ENCODE measurements at places on chromosomes 2 and 18.

DNA sequence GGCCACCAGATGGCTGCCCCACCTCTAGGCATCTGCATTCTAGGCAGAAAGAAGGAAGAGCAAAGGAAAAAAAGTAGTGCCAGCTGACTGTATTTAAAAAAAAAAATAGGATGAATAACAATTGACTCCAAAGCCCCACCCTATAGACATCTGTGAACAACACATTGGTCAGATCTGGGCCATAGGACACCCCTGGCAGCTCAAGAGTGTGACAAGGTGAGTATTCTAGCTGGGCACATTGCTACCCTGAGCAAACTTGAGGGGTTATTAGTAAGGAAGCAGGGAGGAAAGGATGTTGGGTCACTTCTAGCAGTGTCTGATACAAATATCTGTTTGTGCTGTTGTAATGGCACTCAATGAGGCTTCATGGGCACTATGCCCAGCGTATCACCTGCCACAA lies 58.6 kb upstream of the NPAS2 start:
- no peak for DNase-seq

- DNase-seq: no peak
Observed at GRCh38 chr2:17935242-17935885, 56.9 kb downstream of the KCNS3 start.

DNA sequence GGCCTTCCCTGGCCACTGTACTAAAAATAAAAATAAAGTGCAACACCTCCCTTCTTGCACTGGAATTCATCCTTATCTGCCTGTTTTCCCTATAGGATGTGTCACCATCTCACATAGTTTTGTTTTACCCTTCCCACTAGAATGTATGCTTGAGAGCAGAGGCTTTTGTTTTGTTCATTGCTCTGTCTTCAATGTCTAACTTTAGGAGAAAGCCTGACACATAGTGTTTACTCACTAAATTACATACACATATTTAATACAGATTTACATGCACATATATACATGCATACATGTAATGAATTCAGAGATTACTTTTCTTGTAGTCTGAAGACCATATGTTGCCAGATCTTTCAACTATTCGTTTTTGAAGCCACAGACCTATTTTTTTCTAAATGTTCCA lies 23.0 kb downstream of the CD302 start:
- no peak for DNase-seq

- DNase-seq: peak; percentile 21
Observed at GRCh38 chr2:104043864-104044263, 810.1 kb upstream of the POU3F3 start.

- no peak for DNase-seq
Observed at GRCh38 chr2:238594796-238595749, 168.3 kb downstream of the ASB1 start.

DNA sequence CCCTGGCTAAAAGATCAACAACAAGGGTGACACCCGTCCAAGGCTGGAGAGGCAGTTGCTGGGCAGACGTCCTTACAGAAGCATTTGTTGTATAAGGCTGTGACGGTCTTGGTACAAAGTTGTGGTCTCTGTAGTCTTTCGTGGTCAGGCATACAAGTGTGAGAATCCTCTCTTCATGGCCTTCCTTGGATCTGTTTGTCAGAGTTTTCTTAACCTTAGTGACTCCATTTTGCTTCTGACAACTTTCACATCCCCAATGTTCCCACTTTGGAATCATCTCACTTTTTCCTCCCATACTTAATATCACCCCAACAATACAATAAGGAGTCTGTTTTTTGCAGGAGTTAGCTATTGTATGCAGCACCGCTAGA lies 72.7 kb upstream of the ZCCHC2 start:
- no peak for DNase-seq

DNA sequence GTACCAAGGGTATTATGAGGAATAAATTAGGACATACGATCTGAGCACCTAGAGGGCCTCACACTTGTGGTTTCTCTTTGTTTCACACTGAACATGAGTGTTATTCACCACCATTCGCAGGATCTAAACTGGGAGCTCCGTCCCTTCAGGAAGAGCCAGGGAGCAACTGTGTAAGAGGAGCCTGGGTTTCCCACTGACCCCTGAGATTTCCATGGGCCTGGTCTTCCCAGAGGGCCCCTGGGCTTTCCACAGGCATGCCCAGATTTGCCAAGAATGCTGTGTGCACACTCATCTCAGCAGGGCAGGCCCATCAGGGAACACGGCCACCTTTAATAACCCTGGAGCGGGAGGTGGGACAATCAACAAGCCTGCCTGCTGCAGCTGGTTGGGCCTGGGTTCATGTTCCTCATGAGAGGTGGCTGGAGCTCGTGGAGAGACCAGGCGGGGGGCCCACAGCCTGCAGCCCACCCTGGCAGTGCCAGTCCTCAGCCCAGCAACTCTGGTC lies 416.8 kb upstream of the MYT1L start:
- no peak for DNase-seq

GRCh38 chr2:88048541-88048940 lies 7.0 kb downstream of the KRCC1 start:
- no peak for DNase-seq

GRCh38 chr2:157334797-157335196 lies 9.2 kb upstream of the ERMN start:
- DNase-seq: no peak

- DNase-seq: no peak
Observed at GRCh38 chr18:63322908-63323634, 3.5 kb upstream of the BCL2 start.

GRCh38 chr2:6168485-6168884 lies 476.3 kb downstream of the SOX11 start:
- no peak for DNase-seq

DNA sequence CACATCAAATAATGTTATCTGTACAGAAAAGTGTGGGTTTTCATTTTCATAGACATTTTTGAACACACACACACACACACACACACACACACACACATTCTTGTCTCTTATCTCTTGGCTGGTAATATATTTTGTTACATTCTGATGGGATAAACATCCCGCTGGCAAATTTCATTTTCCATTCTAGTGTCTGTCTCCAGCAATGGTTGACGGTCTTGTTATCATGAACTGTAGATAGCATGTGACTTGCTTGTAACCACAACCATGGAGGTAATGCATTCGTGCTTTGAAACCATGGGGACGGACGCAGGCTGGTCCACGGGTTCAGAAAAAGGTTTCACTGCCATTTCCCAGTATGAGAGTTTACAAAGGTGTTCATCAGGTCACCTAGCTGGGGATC lies 156.4 kb downstream of the PPP1R1C start:
- no peak for DNase-seq

- peak; percentile 43 for DNase-seq
Observed at GRCh38 chr18:21996351-21996826, 173.0 kb upstream of the GATA6 start.

GRCh38 chr2:105766300-105766866 lies 21.7 kb downstream of the NCK2 start:
- DNase-seq: no peak

DNA sequence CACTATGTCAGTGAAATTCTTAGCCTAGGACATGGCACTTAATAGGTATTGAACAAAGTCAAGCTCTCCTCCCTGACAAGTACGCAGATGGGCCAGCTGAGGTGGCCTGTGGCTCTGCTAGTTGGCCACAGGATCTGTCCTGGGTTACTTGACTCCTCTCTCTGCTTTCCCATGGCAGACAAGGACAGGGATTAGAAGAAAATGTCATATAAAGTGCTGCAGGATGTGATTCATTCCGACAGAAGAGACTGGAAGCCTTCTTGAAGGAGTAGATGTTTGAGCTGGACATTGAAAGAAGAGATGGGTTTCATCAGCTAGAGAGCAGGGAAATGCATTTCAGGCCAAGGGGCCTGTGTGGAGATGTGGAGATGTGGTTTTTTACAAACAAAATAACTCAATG lies 46.7 kb downstream of the SMAD7 start:
- no peak for DNase-seq

- DNase-seq: no peak
Observed at GRCh38 chr2:73289304-73289703, 4.0 kb downstream of the EGR4 start.

DNA sequence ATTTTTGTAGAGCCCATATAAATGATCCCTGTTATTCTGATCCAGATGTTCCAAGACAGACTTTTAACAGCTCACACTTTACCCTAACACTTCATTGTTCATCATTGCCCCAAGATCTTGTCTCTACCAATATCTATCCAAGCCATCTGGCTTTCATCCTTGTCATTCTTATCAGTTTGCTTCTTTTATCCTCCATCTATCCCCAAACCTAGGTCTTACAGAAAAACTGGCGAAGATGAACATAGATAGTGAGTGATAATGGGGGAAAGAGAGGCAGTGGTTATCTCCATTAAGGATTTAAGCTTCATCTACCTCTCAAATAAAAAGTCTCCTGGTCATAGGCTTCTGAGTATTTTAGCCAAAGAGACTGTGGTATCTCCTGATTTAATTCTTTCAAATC lies 89.5 kb downstream of the DHRS9 start:
- no peak for DNase-seq

GRCh38 chr18:24009651-24010333 lies 4.8 kb upstream of the TTC39C start:
- DNase-seq: no peak

GRCh38 chr2:79977792-79978191 lies 326.8 kb downstream of the LRRTM1 start:
- no peak for DNase-seq

DNA sequence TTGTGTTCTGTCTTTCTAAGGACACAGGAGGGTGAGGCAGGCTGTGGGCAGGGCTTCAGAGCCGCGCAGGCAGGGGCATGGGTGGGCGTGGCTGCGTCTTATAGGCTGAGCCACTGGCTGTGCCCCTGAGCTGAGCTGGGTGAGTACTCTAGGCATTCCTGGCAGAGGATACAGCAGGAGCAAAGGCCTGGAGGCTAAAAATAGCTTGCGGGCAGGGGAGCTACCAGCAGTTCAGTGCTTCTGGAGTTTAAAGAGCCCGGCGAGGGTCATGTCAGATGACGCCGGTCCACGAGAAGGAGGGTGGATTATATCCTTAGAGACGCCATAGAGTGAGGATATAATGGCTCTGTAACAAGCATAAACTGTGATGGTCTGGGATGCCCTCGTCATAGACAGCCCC lies 31.5 kb upstream of the PDIA6 start:
- DNase-seq: peak; percentile 92

DNA sequence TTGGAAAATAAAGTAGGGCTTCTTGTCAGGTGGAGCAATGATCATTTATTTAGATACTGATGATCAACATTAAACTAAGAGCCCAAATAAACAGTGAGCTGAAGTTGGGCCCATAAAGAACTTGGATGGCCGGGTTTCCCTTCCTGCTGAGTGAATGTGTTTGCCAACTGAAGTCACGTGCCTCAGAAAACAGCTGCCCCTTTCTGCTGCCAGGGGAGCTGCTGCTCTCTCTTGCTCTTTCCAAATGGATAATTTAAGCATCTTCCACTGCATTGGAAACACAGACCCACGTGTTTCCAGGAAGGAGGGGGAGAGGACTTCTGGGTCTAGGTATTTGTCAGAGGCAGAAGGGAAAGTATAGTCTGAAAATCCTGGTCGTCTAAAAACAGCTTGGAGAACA lies 22.9 kb upstream of the NCKAP5 start:
- DNase-seq: peak; percentile 66

GRCh38 chr2:1837022-1837421 lies 92.7 kb upstream of the PXDN start:
- no peak for DNase-seq

DNA sequence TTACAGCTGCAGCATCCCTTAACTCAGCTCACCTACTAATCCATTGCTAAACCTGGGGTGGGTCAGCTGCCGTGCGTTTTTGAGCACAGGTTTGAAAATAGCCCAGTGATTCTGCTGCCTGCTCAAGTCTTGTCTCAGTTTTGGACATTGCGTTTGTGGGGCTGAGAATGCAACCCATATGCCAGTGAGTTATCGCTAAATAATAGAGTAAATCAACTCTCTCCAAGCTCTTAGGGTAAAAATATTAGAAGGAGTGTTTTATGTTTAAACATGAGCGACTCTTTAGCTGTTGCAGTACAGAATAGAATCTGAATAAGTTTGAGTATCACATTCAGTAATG lies 2.1 kb downstream of the TSHZ1 start:
- DNase-seq: no peak

- DNase-seq: no peak
Observed at GRCh38 chr18:22999647-23000046, 66.5 kb downstream of the RBBP8 start.

- no peak for DNase-seq
Observed at GRCh38 chr2:237152361-237152760, 66.7 kb downstream of the COPS8 start.

DNA sequence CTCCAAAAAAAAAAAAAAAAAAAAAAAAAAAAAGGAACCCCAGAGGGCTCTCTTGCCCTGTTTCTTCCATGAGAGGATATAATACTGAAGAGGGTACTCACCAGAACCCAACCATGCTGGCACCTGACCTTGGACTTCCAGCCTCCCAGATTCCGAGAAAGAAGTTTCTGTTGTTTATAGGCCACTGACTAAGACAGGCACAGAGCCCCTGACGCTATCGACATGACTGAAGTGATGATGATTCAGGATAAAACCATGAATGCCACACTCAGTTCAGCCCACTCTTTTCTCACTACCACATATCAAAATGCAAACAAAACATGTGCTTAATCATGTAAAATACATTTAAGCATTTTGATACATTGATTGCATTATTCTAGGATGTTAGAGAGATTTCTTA lies 66.1 kb upstream of the CDCA7 start:
- DNase-seq: no peak

DNA sequence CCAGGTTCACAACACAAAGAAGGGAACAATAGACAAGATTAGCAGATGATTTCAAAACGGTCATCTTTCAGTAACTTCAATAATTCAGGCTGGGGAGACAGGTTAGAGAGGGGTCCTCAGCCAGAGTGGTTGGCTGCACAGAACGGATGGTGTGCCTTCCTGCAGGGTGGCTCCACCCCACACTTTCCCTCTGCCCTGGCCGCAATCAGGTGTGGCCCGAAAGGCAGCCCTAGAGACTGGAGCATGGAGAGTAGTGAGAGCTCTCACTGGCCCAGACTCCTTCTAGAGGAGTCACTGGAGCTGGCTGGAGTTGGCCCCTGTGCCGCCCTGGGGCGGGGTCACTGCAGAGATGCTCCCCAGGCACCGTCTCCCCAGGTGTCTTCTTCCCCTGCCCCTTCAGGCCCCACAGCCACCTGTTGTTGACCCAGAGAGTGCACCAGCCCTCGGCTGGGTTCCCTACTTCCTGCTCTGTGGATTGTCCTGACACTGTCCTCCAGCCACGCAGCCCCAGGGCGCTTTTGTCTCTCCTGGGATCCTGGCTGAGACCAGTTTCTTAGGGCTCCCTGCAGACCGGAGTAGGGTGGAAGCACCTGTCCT lies 126.8 kb downstream of the PXDN start:
- DNase-seq: no peak

GRCh38 chr2:34261701-34262100 lies 662.6 kb upstream of the FAM98A start:
- no peak for DNase-seq

- DNase-seq: peak; percentile 63
Observed at GRCh38 chr2:236250909-236251579, 13.2 kb downstream of the ASB18 start.

- no peak for DNase-seq
Observed at GRCh38 chr2:145299368-145299767, 779.4 kb upstream of the ZEB2 start.

DNA sequence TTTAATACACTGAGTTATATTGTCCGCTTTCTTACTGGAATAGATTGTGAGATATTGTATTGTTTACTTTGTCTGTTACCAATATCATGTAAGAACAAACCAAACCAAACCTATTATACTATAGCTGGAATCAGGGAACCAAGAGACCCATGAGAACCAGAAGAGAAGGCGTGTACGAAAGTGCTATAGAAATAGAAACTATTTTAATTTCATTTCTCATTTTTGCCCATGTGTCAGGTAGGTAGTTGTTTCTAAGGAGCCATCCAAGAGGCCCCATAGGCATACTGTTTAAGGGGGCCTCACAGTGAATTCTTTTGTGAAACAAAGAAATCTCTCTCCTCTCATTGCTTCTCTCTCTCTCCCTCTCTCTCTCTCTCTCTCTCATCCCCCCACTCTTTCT lies 363.6 kb downstream of the RNF144A start:
- DNase-seq: no peak
